Osteocyte (in vitro differentiated cells): ENCODE measurements at places on chromosomes 11 and 22. TPM values are rescaled to one million over a fixed set of nuclear protein-coding genes. Genes with fewer than 3 reads are reported as not detected.

DNA sequence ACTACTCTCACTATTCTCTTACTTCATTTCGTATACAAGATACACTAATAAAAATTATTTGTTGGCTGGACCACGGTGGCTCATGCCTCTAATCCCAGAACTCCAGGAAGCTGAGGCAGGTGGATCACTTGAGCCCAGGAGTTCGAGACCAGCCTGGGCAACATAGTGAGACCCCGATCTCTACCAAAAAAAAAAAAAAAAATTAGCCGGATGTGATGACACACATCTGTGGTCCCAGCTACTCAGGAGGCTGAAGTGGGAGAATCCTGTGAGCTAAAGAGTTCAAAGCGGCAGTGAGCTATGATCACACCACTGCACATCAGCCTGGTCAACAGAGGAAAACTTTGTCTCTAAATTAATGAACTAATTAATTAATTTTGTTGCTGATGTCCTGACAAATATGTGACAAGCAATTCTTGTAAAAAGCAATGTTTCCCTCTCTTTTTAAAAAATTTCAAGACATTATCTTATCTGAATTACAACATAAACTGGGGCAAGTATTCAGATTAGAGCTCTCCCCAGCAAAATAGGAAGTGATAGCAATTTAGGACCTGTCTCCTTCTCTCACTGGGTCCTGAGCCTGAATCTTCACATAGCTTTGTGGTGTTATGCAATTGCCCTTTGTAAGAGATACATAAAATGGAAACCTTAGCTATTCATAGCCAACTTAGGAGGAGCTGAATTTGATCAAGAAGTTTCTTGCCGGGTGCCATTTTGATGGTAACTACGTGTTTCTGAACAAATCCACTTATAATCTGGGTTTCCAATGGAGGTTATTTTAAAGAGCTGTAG is 17.6 kb upstream of the TMA7B start:
- DNase-seq = no peak

DNA sequence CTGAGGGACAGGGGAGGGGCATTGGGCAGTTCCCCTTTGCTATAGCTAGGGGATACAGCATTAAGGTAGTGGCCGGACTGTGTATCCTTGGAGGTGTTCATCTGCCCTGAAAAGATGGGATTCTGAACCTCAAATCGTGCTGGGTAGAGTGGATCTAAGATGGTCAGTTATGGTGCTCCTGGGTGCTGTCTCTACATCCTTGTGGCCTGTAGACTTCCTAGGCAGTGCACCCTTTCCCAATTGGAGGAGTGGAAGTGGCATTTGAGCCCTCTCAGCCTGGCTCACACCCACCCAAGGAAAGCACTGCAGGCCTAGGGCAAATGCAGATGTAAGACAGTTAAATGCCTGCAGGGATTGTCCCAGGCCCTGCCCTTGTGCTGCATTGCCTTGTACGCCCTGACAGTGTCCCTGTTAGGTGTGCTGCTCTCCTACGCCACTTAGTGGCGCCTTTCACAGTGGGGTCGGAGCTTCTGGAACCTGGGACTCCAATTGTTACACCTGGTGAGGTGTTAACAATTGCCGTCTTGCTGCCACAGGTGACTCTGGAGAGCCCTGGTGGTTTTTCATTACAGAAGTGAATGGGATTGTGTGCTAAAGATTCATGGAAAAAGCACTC is 35.0 kb downstream of the PPFIBP2 start:
- DNase-seq = no peak

DNA sequence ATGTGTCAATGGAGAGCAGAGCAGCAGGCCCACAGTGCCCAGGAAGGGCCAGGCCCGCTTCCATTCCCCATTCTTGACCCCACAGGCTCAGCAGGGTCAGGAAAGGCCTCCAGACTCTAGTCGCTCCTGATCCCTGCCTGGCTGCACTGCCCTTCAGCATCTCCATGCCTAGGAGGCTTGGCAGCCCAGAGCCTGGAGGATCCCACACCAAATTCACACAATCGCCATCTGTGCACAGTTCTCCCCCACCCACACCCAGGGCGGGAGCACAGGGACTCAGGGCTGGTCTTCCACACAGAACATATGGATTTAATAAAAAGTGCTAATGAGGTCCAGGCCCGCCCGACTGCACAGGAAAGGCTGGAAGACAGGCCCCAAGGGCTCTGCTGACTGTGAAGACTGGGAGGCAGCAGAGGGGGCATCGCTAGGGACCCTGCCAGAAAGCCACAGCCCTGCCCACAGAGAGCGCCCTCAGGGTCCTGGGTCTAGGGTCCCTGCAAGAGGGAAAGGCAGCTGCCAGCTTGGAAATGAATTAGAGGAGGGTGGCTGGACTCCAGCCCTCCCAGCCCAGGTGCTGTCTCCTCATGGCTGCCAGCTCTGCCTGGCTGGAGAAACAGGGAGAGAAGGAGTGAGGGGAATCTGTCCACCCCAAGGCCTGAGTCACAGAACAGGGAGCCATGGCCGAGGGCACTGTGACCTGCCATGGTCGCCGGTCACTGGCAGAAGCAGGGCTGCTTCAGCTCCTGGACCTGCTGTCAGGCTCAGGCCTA is 39.7 kb downstream of the DKK3 start:
- peak; percentile 88 for DNase-seq

- no peak for DNase-seq
These were observed 22.2 kb upstream of the SCARF2 start for GRCh38 chr22:20459862-20460261.

- DNase-seq = no peak
These were observed 13.1 kb downstream of the LARGE2 start for GRCh38 chr11:45935349-45936064.

- no peak for DNase-seq
These were observed 64.7 kb downstream of the DGCR2 start for GRCh38 chr22:19057539-19057938.

GRCh38 chr11:74257959-74258553 is 53.4 kb downstream of the P4HA3 start:
- DNase-seq = no peak

- DNase-seq = no peak
These were observed 164.2 kb downstream of the NTM start for GRCh38 chr11:131534611-131535010.

DNA sequence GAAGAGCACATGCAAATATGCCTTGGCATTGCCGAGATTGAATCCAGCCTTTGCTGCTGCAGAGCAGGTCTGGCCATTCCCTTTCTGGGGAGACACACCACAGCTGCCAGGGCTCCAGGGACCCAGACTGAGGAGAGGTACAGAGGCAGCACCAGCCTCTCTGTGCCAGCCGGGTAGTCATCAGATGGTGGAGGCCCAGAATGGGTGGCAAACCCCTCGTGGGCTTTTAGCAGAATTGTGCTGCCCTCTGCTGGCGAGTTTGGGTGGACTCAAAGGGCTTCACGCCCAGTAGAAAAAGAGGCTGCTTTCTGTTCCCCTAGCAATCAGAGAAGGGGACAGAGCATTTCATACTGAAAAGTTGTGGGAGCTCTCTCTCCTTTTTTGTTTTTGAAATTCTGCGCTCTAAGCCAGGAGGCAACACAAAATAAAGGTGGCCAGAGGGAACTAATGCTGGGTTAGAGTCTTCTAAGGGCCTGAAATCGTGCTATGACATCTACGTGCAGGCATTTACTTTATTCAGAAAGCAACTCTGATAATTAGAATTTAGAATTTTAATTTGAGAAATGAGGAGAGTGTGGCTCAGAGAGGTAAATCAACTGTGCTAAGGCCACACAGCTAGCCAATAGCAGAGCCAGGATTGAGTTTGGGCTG is 158.8 kb upstream of the NAV2 start:
- peak; percentile 91 for DNase-seq

DNA sequence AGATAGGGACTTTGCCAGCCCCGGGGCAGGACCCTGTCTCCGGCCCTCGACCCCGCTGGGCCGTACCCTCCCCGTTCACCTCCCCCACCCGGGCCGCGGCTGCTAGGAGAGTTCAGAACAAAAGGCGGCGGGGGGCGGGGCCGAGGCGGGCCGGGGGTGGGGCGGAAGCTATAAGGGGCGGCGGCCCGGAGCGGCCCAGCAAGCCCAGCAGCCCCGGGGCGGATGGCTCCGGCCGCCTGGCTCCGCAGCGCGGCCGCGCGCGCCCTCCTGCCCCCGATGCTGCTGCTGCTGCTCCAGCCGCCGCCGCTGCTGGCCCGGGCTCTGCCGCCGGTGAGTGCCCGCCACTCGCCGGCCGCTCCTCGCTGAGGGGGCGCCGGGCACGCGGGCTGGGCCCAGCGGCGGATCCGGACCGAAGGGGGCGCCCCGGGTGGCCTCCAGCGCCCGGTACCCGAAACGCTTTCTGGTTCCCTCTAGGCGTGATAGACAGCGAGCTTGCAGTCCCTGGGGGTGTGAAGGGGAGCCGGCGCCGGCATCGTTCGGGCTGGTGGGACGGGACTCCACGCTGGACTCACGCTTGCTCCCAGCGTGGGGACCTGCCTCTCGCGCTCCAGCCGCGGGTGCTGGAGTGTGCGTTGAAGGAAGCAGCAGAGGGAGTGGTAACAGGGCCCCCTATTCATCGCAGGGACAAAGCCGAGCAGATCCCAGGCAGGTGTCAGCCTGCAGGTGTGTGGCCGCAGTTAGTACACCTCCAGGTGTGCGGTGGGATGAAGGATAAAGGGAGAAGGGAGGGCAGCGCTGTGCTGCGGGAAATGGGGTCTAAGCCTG is at the start of gene MMP11:
TSS of gene MMP11 (plus strand) at position 201 of the 825 bp plus-strand sequence. CDS start at position 223, 22 bp downstream.
- DNase-seq = no peak

GRCh38 chr22:43881091-43882061 is 10.4 kb downstream of the PNPLA5 start:
- DNase-seq = no peak

- no peak for DNase-seq
These were observed 14.6 kb downstream of the H19 start for GRCh38 chr11:1982873-1983600.

GRCh38 chr22:17241576-17242330 is 22.5 kb upstream of the ADA2 start:
- DNase-seq = no peak

GRCh38 chr11:61545341-61545740 is 35.5 kb downstream of the SYT7 start:
- DNase-seq = no peak

The MYOD1 gene
- total RNA-seq = not detected in 2 replicates

The BDNF gene
- total RNA-seq = 4.2 and 4.9 TPM in 2 replicates

The TRIM29 gene
- not detected in 2 replicates for total RNA-seq

The MS4A3 gene
- not detected in 2 replicates for total RNA-seq

The RBMXL2 gene
- not detected in 2 replicates for total RNA-seq
